ENCODE measurements at places on chromosomes 1 and 21. TPM values are rescaled to one million over a fixed set of nuclear protein-coding genes. Genes with fewer than 3 reads are reported as not detected.

DNA sequence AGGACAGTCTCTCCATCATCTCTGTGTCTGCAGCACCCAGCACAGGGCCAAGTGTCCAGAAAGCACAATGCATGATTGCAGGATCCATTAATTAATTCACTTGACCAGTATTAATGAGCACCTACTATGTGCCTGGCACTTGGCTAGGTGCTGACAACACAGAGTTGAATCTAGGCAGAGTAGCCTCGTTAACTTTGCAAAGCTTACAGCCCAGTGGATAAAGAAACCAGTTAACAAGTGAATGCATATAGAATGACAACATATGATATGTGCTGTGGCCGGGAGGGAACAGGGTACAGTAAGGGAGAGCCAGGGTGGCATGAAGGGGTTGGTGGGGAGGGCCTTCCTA is 10.9 kb downstream of the SLC1A7 start:
- no peak for DNase-seq

Gene FLG2
- total RNA-seq, result not detected

Gene CCDC185
- total RNA-seq, result not detected

DNA sequence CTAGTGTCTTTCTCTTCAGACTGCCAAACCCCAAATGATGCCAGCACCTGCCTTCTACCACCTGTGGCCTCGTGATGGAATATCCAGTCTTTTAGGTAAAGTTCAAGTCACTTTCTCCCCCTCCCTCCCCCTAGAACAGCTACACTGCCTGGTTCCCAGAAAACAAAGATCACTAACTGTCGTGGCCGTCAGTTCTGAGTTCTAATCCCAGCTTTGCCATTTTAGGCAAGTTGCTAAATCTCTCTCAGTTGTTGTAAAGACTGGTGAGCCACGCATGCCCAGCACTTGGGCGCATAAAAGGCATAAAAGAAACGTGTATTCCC is 648 bp upstream of the TRAPPC3 start:
- peak; percentile 28 for DNase-seq

- no peak for DNase-seq
These were observed 36.5 kb downstream of the RLF start for GRCh38 chr1:40197656-40198055.

Gene APOBEC4
- total RNA-seq, result not detected

- DNase-seq, result peak; percentile 43
These were observed 925 bp downstream of the PDE9A start for GRCh38 chr21:42654179-42654912.

DNA sequence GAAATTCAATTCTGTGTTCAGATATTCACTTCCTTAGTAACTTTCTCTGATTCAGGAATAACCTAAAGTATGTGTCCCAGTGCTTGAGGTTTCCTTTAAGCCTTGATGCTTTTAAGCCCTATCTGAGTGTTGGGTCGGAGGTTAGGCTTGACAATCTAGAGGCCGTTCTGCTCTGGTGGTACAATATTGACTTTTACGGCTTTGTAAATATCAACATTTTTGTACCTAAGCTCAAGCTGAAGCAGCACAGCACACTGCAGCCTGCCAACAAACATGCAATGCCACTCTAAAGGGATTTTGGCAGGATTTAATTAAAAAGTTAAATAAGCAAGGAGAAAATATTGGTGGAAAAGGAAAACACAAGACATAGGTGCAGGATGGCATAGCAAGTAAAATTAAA is 279.2 kb downstream of the NEGR1 start:
- DNase-seq, result no peak

- DNase-seq, result peak; percentile 95
These were observed 40.1 kb downstream of the ELK4 start for GRCh38 chr1:205591522-205592351.

- peak; percentile 12 for DNase-seq
These were observed 157.7 kb downstream of the TRIM33 start for GRCh38 chr1:114353262-114353661.

Gene PTPRF
- total RNA-seq, result 4.5 TPM

DNA sequence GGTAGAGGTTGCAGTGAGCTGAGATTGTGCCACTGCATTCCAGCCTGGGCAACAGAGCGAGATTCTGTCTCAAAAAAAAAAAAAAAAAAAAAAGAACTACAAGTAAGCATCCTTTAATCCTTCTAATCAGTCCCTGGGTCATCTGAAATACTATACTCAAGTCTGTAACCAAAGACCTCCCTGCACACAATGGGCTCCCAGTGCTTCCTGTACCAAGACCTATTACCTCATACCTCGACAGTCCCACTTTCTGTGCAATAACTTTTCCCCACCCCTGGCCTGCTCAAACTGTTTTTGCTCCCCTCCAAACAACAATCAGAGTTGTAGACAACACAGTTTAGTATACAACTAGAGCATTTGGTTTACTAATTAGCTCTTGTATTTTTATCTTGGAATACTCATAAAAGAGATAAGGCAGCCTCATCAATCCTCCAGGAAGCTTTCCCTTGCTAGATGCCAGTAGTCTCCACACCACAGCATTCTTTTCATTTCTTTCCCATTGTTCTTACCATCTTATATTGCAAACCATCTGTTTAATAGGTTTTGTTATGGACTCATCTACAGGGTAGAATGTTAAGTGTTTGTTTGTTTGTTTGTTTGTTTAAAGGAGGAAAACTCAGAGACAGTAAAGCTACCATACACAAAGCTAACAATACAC is 19.2 kb upstream of the RLF start:
- DNase-seq, result no peak

GRCh38 chr1:7857985-7858384 is 5.1 kb upstream of the UTS2 start:
- no peak for DNase-seq

Gene CIART
- total RNA-seq, result 5.1 TPM

DNA sequence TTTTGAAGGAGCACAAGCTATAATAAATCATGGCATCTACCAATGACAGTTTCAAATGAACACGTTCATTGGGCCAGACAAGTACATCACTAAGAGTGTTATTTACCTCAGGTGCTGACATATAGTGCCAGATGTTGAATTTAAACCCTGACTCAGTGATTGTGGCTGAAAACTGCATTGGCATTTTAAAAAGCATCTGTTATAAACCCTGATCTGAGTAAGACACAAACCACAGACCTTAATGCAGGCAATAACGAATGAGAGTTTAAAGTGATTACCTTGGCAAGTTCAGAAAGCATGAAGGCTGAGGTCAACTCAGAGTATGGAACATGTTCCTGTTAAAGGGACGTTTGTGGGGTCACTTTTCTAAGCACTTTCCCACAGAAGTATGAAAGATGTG is 865.1 kb upstream of the TMPRSS15 start:
- DNase-seq, result no peak

- DNase-seq, result no peak
These were observed 53.3 kb upstream of the MTR start for GRCh38 chr1:236741753-236742152.

DNA sequence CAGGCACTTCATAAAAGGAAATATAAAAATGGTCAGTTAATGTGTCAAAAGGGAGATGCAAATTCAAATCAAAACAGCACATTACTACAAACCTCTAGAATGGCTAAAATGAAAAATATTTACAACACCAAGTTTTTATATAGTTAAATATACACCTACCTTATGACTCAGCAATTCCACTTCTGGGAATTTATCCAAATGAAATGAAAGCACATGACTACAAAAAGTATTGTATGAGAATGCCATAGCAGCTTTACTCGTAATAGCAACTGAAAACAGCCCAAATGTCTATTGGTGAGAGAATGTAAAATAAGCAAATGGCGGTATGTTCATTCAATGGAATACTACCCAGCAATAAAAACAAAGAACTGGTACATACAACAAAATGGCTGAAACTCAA is 175.8 kb upstream of the SPAG17 start:
- DNase-seq, result no peak

DNA sequence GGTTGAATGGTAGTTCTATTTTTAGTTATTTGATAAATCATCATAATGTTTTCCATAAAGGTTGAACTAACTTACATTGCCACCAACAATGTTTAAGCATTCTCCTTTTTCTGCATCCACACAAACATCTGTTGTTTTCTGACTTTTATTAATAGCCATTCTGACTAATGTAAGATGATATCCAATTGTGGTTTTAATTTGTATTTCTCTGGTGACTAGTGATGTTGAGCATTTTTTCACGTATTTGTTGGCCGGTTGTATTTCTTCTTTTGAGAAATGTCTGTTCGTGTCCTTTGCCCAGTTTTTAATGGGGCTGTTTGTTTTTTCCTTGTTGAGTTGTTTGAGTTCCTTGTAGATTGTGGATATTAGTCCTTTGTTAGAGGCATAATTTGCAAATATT is 24.6 kb upstream of the SLC35F3 start:
- no peak for DNase-seq

- no peak for DNase-seq
These were observed 520.4 kb upstream of the B3GALT2 start for GRCh38 chr1:193706766-193707165.

GRCh38 chr1:84488107-84488506 is 9.0 kb downstream of the RPF1 start:
- no peak for DNase-seq

Gene CLIC6
- 0.58 TPM for total RNA-seq

Gene MAGOH
- total RNA-seq, result 91.4 TPM

Gene ESRRG
- not detected for total RNA-seq

DNA sequence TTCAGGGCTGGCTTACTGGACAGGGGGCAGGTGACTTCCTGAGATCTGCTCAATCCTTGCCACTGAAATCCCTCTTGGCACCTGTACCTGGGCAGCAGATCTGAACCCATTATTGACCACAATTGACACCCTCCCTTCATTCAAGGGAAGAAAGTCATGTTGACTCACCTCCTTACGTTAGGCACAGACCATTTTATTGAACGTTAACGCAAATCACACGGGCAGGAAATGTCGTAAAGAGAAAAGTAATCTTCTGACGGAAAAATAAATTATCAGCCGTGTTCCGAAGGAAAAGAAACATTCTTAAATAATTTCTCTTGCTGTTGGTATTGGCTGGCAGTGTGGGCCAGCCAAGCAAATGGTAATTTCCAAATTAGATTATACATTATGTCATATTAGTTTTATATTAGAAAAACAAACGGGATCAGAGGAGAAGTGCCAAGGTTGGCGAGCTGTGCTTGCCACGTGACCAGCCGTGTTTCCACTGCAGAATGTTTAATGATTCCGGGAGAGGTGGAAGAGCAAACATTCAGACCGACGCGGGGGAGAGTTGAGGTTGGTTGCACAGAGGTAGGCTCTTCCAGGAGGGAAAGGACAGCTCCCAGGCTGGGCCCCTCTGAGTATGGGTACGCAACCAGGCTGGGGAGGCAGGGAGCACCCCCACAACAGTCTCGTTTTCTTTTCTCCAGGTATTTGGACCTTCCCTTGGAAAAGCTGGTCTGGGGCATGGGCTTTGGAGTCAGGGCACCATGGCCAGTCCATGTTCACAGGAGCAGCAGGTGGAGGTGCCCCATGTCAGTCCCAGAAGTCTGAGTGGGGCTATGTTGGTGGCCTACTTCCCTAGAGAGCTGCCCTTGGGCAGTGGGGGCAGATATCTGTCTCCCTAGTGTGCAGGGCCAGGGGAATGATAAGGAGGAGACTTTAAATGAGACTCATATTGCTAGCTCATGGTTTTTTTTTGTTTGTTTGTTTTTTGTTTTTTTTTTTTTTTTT is 121.1 kb downstream of the FOXD2 start:
- no peak for DNase-seq

Gene C1orf174
- 43.7 TPM for total RNA-seq

- DNase-seq, result no peak
These were observed 97.2 kb downstream of the BCAR3 start for GRCh38 chr1:93584261-93585003.

GRCh38 chr21:28554660-28555475 is 437.8 kb downstream of the LTN1 start:
- no peak for DNase-seq

Gene OR2T5
- not detected for total RNA-seq

- no peak for DNase-seq
These were observed 29.2 kb upstream of the SLC44A5 start for GRCh38 chr1:75640137-75640536.

DNA sequence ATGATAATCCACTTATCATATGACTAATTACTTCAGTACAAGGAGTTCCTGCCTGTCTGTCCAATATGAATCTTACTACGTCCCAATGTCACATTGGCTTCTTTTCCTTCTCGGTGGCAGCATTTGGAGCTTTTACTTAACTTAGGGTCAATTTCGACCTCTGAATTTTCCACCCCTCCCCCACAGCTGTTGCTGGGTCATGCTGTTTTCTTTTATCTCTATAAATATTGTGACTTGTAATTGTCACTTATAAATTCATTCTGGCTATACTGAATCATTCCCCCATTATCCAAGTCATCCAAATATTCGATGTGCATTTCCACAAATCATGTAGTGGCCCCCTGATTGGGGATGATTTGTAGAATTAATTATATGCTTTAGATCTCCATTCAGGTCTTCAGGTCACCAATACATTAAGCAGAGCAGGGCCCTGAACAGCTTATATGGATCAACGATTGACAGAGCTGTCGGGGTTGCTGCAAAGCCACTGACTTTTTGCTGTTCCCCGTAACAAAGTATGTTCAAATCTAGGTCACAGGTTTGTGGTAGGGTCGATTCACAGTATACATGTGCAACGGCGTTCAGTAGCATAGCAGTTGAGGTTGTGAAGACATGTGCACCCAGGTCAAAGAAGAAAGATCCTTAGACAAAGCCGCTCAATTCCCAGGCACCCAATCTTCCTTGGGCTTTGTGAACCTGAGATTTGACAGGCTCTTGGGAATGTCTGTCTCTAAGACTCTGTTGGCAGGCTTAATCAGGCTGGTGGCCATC is 18.3 kb upstream of the RNU1-4 start:
- DNase-seq, result no peak

- DNase-seq, result peak; percentile 51
These were observed 244.2 kb upstream of the HOOK1 start for GRCh38 chr1:59570524-59570923.

DNA sequence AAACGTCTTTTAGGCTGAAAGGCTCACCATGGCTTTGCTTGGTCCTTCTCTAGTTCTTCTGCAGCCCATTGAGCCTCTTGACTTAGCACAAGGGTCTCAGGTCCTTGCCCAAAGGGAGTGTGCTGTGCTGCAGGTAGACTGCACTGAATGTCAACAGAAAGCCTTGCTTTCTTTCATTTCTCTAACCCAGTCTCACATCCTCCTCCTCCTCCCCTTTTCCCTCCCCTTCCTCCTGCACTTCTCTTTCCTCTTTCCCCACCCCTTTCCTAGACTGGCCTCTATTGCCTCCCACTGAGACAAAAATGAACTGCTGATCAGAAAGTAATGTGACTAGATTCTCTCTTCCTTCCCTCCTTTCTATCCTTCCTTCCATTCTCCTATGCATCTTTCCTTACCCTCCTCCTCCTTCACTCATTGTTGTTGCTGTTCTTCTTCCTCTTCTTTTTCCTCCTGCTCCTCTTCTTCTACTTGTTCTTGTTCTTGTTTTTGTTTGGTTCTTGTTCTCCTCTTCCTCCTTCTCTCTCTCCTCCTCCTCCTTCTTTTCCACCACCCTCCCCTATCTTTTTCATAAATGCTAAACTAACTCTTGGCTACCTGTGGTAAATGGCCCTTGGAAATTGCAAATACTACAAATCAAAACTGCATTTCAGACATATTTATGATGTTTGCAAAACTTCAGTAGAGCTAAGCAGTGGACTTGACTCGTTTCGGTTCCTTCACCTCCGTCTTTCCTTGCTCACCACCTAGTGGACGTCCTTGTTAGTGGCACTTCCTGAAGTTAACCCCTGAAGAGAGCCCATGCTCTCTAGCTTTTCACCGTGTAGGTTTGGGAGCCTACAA is at the start of gene SELL:
TSS of gene SELL (minus strand) at position 152 of the 840 bp plus-strand sequence. CDS start at position 30, 122 bp downstream.
- peak; percentile 88 for DNase-seq

All from activated CD8-positive, alpha-beta T cell treated with anti-CD3 and anti-CD28 coated beads for 36 hours (primary cell).